ENCODE measurements at places on chromosomes 7 and 10.
A peak's percentile ranks its signal among the peaks of the same experiment; 100 is the strongest.

GRCh38 chr10:36256166-36256565 lies 614.1 kb upstream of the FZD8 start:
- no peak for DNase-seq

- no peak for DNase-seq
Observed at GRCh38 chr7:50648076-50648475, 82.9 kb upstream of the DDC start.

- no peak for DNase-seq
Observed at GRCh38 chr7:30810986-30811385, 39.8 kb downstream of the MINDY4 start.

- DNase-seq = no peak
Observed at GRCh38 chr7:148650232-148650858, 48.4 kb upstream of the CUL1 start.

- DNase-seq = peak; percentile 10
Observed at GRCh38 chr7:119640326-119640725, 632.6 kb upstream of the KCND2 start.

DNA sequence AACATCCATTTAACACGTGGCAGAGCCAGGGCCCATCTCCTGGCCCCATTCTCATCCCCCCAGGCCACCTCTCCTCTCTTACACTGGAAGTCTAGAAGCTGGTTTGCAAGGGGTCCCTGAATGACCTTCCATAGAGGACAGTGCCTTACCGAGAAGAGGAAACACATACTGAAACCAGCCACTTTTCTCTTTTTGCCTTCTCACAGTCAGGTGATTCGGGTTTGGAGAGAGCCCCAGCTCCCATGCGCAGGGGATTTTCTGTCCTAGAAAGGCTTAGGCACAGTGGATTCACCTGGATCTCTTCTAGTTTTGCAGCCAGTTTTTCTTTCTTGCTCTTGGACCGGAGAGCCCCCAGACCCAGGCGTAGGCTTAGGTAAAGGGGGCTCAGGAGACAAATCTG lies 334.1 kb upstream of the C7orf33 start:
- no peak for DNase-seq

- DNase-seq = no peak
Observed at GRCh38 chr7:91264924-91265681, 870 bp downstream of the FZD1 start.

- no peak for DNase-seq
Observed at GRCh38 chr10:36362257-36362656, 720.2 kb upstream of the FZD8 start.

- no peak for DNase-seq
Observed at GRCh38 chr7:68238204-68238805, 1241.7 kb downstream of the TYW1 start.

Measured in OCI-M1 (cell line).